GM23248 (cell line): ENCODE measurements at places on chromosomes 7 and 10. TPM values are rescaled to one million over a fixed set of nuclear protein-coding genes. Genes with fewer than 3 reads are reported as not detected.

DNA sequence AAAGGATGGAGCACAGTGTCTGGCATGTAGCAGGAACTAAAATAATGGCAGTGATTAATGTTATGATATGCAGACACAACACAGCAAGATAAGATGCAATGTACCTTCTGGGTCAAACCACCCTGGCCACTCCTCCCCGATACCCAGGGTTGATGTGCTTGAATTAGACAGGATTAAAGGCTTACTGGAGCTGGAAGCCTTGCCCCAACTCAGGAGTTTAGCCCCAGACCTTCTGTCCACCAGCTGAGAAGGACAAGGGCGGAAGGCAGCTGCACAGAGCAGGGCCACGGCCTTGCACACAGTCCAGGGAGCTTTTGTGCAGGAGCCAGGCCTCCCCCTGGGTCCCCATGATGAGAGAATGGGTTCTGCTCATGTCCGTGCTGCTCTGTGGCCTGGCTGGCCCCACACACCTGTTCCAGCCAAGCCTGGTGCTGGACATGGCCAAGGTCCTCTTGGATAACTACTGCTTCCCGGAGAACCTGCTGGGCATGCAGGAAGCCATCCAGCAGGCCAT is at the start of gene RBP3:
Gene RBP3, plus strand, starts transcription at position 226 of the 514 bp plus-strand sequence. Its CDS starts 122 bp downstream, at position 348.
- DNase-seq = no peak

Gene NRG3
- not detected in 2 replicates for total RNA-seq

DNA sequence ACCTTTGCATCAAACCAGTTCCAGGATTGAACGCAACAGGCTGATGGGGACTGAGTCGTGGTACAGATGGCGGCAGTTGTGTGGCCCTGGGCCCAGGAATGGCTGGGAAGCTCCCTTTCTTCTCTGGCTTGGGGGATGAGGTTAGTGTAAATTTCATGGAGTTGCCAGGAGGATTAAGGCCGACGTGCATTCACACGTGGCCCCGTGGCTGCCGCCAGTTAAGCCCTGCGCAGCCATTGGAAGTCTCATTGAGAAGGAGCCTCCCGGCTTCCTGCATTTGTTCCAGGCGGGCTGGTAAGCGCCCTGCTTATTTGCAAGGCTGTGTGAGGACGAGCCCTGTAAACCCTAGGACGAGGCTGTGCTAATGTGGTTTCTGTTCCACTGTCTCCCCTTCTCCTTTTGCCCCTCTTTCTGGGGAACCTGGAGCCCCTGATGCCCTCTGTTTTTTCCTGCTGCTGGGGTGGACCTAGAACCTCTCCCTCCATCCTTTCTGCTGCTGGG is 174.7 kb upstream of the TNRC18 start:
- DNase-seq = peak; percentile 55

DNA sequence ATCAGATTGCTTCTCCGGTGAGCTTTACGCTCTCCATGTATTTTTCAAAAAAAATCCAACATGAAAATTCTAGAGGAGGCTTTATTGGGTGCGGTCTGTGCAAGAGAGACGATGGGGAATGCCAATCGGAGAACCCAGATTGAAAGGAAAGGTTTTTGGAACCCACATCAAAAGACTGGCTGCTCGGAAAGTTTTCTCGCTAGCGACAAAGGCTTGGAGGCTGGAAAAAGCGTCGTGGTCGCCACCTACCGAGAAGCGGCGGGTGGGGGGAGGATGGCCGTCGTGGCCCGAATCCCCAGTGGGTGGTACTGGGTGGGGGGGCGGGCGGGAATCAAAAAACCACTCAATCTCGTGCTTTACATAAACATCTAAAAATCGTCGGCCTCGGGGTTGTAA is 1.1 kb upstream of the GTF2I start:
- peak; percentile 60 for DNase-seq

DNA sequence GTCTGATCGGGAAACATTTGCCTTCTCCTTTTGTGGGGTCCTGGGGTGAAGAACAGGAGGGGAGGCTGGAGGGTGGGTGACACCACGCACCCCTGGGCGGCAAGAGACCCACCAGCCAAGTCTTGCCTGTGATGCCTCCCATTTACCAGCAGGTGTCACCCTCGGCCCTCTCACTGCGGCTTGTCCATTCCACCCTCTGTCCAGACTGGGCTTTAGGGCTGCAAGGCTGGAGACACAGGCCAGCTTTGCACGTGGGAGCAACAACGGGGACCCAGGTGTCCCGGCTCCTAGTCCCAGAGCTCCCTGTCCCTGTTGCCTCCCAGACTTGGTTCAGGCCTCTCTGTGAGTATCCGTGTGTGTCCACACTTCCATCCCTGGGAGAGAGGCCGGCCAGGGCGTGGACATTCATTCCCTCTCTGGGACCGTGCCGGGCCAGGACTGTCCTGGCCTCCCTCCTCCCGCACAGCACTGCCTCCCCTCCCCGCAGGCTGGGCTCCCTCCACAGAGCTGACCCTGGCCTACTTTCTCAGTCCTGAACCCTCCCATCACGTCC is 36.2 kb upstream of the GTF2IRD1 start:
- DNase-seq = peak; percentile 75

Gene ZNF425
- total RNA-seq = 3.8 and 5.4 TPM in 2 replicates

Gene PPP1R9A
- not detected in 2 replicates for total RNA-seq

DNA sequence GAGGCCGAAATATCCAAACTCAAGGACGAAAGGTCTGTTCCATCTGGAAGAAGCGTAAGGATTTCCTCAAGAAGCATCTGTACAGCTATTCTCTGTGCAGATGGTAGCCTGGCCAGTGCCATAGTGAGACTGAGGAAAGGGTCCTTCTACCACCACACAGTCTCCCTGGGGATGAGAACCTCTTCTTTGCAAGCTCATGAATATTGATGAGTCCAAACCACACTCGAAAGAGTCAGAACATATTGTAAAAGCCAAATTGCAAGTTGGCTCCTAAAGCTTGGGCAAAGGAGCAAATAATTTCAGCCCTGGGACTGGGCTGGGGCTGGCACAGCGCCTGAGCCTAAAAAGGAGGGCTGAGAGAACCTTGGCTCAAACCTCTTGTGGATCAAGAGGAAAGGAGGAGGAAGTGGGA is 66.1 kb upstream of the PIP4K2A start:
- no peak for DNase-seq

- no peak for DNase-seq
These were observed 510.9 kb upstream of the FOXK1 start for GRCh38 chr7:4170997-4171786.

GRCh38 chr10:19310066-19310465 is 261.5 kb downstream of the MALRD1 start:
- no peak for DNase-seq

DNA sequence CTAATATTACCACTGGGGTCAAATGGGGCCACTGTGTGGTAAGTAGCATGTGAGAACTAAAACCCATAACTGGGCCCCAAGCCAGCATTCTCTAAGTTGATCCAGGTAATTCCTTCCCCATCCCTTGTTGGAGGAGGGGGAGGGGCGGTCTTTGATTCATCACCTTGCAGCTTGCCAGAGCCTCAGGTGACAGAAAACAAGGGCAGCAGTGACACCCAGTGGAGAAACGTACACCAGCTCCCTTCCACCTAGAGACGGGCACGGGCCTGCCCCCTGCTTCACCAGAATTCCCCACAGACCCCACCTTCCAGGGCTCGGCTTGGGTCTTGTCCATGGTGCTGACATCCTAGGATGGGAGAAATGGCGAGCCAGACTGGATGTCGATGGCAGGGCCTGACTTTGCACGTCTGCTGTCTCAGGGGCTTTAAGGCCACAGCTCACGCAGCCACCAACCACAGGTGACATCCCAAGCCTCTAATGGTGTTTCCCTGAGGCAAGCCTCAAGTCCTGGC is 102.0 kb downstream of the STRA8 start:
- DNase-seq = peak; percentile 46

DNA sequence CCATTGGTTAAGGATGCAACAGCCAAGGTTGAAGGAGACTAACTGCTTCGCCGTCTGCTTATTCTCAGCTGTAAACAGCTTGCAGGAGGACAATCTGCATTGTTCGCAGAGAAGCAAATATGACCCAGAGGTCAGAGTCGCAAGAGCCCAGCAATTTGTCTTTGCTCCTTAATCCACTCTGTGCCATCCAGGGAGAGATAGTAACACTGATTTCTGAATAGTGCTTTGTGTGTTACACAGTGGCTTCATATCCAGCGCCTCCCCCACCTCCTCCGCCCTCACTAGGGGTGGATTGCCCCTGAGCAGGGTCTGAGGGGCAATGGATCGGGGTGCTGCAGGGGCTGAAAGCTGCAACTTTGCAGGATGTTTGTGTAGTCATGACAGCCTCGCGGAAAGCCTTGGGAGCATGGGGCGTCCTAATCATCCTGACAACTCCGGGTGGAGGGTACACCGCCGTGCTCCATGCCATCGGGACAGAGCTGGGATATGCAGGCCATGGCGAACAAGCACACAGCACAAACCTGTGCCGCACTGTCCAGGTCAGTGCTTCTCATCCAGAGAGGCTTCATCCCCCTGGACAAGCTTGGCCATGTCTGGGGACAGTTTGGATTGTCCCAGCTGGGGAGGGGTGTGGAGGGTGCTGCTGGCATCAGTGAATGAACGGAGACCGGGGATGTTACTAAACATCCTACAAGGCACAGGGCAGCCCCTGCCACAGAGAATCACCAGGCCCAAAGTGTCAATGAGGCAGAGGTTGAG is 103.1 kb upstream of the INSIG1 start:
- no peak for DNase-seq

Gene GRID2IP
- not detected in 2 replicates for total RNA-seq

Gene IDI2
- total RNA-seq = not detected in 2 replicates

DNA sequence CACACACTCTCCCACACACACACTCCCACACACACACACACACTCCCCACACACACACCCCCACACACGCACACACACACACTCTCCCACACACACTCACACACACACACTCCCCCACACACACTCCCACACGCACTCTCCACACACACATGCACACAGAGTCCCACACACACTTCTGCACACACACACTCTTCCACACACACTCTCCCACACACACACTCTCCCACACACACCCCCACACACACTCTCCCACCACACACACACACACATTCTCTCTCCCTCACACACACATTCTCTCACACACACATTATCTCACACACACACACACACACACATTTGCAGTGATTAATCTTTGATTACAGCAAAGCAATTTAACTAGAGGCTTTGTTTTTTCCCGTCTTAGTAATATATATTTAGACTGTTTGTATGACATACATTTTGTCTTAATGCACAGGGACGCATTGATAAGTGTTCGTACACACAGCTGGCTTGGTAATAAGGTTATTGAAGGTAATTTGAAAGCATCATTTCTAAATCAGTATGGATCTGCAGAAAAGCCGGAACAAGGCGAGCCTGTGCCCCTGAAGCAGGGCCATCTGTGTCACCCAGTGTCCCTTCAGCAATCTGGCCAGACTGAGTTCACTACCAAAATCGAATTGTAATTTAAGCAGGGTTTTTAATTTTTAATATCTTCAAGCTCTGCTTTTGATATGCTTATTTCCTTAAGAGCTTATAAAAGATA is 69.9 kb upstream of the SH2B2 start:
- no peak for DNase-seq

DNA sequence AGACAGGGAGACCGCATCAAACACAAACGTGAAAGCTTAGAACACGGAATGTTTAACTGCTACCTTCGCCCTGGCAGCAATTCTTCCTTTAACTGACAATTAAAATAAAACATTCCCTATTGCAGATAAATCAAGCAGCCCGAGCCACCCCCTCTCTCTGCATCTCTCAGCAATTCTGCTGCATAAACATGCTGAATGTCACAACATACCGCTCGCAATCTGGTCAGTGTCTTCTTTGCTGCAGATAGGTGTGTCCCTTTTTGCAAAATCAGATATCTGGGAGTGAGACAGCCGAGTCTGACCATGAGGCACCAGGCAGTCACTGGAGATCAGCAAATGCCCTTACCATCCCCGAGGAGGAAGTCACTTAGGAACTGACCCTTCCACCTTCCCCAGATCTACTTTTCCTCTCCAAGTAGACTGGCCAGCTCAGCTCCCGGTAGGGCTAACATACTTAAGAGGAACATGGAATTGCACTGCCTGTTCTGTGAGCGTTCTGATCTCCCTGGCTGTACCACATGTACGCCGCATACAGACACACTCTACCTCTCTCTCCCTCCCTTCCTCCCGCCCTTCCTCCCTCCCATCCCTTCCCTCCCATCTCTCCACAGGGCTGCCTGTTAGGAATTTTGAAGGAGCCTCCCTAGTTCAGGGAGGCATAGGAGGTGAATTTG is at the start of gene FRMD4A:
Gene FRMD4A, minus strand, starts transcription at position 537 of the 674 bp plus-strand sequence.
- DNase-seq = no peak

Gene DGKI
- 21.1 and 25.9 TPM in 2 replicates for total RNA-seq

DNA sequence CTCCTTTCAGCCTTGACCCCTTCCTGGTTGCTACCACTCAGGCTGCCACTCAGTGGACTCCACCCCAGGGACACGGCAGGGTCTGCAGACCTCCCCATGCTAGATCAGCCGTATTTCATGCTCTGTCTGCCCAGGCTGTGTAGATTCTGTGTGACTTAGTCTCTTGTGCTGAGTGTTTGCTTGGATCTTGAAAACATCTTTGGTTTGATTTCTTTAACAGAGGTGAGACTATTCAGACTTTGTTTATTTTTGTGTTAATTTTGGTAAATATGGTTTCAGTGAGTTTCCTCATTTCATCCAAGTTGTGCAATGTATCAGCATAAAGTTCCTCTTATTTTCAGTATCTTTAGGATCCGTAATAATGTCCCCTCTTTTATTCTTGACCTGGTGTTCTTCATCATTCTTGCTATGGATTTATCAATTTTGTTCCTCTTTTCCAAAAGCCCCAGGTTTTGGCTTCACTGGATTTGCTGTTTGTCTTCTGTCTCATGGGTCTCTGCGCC is 21.2 kb upstream of the PWWP2B start:
- DNase-seq = no peak

Gene MNX1
- not detected in 2 replicates for total RNA-seq

- no peak for DNase-seq
These were observed 231.6 kb downstream of the VTI1A start for GRCh38 chr10:112678581-112678980.

GRCh38 chr10:73576178-73576889 is 14.8 kb downstream of the USP54 start:
- peak; percentile 93 for DNase-seq

DNA sequence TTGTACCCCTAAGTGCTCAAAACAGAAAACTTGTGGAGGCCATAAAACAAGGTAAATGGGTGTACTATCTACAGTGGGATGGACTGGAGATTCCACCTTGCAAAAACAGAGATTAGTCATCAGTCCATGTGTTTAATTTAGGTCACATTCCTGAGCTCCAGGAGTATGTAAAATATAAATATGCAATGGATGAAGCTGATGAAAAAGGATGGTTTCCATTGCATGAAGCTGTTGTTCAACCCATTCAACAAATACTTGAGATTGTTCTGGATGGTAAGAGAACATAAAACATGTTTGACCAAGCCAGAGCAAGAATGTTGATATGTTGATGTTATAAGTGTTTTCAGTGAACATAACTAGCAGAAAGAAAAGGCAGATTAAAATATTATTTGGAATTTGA is 14.6 kb downstream of the ASB15 start:
- peak; percentile 6 for DNase-seq

DNA sequence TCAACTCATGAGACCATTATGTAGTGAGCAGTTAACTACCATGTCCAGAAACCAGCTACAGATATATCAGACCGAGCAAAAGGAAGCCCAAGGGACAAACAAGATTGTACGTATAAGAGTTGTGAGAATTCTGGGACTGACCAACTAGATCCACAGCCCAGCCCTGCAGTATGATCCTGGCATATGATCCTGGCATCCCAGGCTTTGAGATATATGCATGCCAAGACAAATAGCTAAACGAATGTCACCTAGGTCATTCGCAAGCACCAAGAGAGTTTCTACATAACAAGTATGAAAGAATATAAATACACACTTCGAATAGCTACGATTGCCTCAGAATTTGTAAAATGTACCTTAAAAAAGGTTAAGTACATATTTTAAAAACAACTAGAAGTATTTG is 56.4 kb upstream of the PMPCB start:
- DNase-seq = no peak
